ENCODE measurements at places on chromosomes 12 and 14. TPM values are rescaled to one million over a fixed set of nuclear protein-coding genes. Genes with fewer than 3 reads are reported as not detected.

Gene PRB2
- not detected for total RNA-seq

Gene CACNA2D4
- 0.14 TPM for total RNA-seq

Gene PMEL
- total RNA-seq, result 3.7 TPM

Gene SRP54
- total RNA-seq, result 61.7 TPM

Gene DIABLO
- 123 TPM for total RNA-seq

Gene CLECL1
- not detected for total RNA-seq

Gene PRICKLE1
- 22.2 TPM for total RNA-seq

Gene EFS
- 15.2 TPM for total RNA-seq

Gene FOXA1
- 8.2 TPM for total RNA-seq

Gene PARPBP
- total RNA-seq, result 8.2 TPM
